ENCODE measurements at places on chromosomes 7 and 10. TPM values are rescaled to one million over a fixed set of nuclear protein-coding genes. Genes with fewer than 3 reads are reported as not detected.
A peak's percentile ranks its signal among the peaks of the same experiment; 100 is the strongest.

DNA sequence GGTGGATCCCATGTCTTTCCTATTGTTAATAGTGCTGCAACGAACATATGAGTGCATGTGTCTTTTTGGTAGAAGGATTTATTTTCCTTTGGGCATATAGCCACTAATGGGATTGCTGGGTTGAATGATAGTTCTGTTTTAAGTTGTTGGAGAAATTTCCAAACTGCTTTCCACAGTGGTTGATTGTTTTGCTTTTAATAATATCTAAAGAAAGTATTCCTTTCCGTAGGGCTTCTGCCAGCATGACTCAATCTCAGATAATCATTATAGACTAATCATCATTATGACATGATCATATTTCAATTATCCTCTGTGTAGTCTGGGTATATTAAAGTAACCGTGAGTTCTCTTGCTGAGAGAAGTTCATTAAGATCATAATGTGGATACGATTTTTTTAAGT is 110.2 kb upstream of the KMT2E start:
- DNase-seq: no peak

GRCh38 chr10:42929236-42929635 is 146.6 kb downstream of the BMS1 start:
- no peak for DNase-seq

GRCh38 chr10:119268428-119268827 is 61.1 kb downstream of the GRK5 start:
- no peak for DNase-seq

DNA sequence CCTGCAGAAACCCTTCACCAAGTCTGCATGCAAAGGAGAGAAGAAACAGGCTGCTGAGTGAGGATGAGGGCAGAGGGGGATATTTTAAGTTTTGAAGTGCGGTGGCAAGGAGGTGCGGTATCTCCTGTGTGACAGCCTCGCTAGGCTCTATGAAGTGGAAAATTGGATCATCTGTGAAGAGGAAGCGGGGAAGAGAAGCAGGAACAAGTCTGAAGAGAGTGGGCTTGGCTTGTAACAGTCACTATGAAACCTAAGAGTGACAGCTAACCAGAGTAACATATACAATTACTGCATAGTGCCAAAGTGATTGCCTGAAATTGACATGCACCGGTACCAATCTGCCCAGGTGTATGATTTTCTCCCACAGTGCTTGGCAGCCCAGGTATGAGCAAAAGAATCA is 287.5 kb upstream of the KLF14 start:
- DNase-seq: no peak

MBL2 gene
- polyA plus RNA-seq: not detected

DNA sequence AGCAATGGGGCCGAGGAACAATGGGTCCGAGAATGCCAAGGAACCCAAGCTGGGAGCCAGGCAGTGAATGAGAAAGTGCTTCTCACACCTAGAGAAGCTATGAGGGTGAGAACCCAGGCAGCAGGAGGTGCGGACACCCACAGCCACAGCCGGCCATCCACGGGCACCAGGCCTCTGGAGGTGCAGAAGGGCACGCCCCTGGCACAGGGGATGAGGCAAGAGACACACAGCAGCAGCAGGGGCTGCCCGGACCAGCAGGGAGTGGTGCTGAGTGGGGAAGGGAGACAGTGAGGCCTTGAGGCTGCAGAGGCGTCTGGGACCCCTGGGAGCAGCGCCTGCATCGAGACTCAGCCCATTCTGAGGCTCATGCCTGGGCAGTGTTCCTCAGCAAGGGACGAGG is 135.3 kb downstream of the MAD1L1 start:
- DNase-seq: no peak

GRCh38 chr7:130831817-130832481 is 97.9 kb upstream of the KLF14 start:
- DNase-seq: peak; percentile 30

DNA sequence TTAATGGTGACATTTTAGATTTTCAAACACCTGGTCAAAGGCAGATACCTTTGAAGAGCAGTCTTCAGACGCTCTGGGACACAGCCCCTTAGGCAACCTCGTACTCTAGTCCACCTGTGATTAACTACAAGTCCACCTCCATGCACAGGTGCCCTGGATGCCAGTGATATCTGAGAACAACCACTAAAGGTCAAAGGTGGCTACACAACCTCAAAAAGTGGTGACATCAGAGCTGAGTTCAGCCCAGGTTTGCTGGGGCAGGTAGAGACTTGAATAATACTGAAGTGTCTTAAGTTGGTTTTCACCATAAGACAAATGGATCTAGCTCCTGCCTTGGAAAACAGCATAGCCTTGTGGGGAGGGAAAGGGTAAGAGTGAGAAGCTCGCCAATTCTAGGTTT is 143.4 kb upstream of the ADO start:
- DNase-seq: no peak

DNA sequence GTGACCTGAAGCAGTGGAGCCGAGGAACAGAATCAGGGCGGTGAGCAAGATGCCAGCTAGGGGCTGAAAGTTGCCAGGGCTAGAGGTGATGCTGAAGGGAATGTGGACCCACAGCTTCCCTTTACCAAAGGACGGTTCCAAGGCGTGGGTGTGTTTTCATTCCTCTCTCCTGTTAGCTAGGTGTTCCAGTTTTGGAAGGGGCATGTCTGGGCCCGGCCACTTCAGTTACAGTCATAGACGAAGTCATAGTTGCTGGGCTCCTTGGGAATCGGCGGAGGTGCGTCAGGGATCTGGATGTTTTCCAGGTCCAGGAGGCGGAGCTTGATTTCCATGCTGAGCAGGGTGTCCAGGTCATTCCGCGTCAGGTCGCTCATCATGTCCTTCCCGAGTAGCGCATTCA is 131.0 kb upstream of the AOAH start:
- no peak for DNase-seq

TOMM7 gene
- polyA plus RNA-seq: 375 TPM

- DNase-seq: no peak
These were observed 56.0 kb downstream of the HIPK2 start for GRCh38 chr7:139721821-139722220.

GRCh38 chr10:125054669-125055268 is 105.6 kb downstream of the CTBP2 start:
- DNase-seq: no peak

DNA sequence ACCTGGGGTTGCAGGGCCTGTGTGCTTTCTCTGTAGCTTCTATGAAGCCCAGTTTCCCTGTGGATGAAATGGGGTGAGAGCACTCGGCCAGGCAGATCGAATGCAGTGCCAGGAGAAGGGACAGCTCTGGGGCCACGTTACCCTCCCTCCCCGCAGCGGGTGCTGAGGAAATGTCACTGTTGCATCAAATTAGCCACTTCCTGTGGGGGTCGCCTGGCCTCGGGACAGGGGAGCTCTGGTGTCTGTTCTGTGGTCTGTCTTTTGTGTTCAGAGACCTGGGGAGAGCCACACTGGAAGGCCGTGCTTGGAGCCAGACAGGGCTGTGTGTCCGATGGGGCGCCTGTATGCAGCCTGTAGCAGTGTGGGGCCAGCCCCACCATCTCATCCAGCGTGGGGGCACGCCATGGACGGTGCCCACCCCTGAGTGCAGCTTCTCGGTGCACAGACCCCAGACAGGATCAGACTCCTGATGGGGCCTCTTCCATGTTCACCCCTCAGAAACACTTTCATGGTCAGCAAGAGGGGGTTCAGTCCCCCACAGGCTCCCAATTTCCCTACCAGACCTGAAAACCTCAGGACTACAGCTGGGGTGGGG is 13.6 kb downstream of the TTYH3 start:
- DNase-seq: no peak

EBF3 gene
- 2.7 TPM for polyA plus RNA-seq

- DNase-seq: no peak
These were observed at the start of gene AEBP1 for GRCh38 chr7:44103923-44104859. TSS of gene AEBP1 (plus strand) at chr7:44104345. CDS start at chr7:44104666, 321 bp downstream.

- DNase-seq: no peak
These were observed 219.4 kb downstream of the SEMA3E start for GRCh38 chr7:83429493-83429892.

SLC13A1 gene
- 33.5 TPM for polyA plus RNA-seq

- DNase-seq: no peak
These were observed 76.1 kb downstream of the CDK14 start for GRCh38 chr7:90672210-90672609.

PHYH gene
- polyA plus RNA-seq: 26.4 TPM

ANK3 gene
- polyA plus RNA-seq: 172 TPM

ZP3 gene
- polyA plus RNA-seq: 3.3 TPM

MCM10 gene
- polyA plus RNA-seq: 17.1 TPM

- no peak for DNase-seq
These were observed 3.4 kb downstream of the PRXL2A start for GRCh38 chr10:80411681-80412220.

TEX47 gene
- not detected for polyA plus RNA-seq

C10orf90 gene
- polyA plus RNA-seq: 0.45 TPM

GRCh38 chr7:36343548-36343947 is 46.1 kb upstream of the ANLN start:
- no peak for DNase-seq

GRCh38 chr7:34275624-34276023 is 370.3 kb downstream of the BMPER start:
- no peak for DNase-seq

- DNase-seq: no peak
These were observed 15.2 kb upstream of the PARD3 start for GRCh38 chr10:34830217-34830822.

DNA sequence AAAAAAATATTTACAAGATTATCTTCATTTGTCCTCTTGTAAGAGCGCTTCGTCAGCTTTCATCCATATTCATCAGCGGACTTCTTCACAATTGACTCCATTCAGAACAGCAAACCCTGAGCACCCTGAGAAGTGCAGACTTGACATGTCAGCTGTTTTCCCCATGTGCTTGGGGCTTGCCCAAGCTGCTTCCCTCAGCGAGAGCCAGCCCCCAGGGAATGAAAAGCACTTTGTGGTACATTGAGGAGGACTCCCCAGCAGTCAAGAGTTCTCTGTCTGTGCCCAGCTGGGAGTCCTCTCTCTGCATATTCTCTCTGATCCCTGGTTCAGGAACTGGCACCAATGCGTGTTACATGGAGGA is 22.7 kb downstream of the HKDC1 start:
- no peak for DNase-seq

DNA sequence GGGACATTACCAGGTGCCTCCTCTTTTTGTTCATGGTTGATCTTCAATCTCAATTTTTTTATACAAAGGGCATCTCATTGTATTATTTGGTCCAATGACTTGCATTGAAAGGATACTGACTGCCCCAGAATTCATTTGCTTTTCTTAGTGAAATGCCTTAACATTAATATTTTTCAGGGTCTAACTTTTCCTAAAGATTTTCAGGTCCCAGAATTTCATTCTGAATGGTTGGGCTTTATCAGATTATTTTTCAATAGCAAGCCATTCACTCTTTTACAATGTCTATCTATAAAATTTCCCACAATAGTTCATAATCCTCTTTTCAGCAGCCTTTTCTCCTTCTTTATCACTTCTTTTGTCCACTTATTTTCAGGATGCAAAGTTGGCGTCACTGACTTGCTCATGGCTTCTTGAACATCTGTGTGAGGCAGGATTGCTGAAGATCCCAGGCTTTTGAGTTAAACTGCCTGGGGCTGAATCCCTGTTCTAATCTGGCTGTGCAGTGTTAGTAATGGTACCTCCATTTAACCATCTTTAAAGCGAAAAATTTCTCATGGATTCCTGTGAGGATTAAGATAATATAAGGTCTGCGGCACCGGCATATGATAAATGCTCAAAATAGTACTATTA is 131.7 kb upstream of the HDAC9 start:
- no peak for DNase-seq

GRCh38 chr10:63671317-63671937 is 150.2 kb downstream of the REEP3 start:
- DNase-seq: peak; percentile 55

DNA sequence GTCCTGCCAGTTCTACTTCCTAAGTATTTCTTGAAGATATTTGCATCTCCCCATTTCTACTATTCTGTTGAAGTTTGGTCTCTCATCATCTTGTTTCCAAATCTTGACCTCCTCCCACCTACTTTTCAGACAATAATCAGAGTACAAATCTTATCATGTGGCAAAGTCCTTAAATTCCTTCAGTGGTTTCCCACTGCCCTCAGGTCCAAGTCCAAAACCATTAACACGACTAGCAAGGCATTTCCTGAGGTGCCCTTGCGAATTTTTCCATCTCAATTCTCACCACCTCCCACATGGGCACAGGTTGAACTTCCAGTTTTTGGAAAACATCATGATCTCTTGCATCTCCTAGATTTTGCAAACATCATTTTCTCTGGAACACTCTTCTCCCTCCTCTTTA is 97.2 kb upstream of the CDK1 start:
- DNase-seq: no peak

- DNase-seq: no peak
These were observed 465.4 kb downstream of the ETV1 start for GRCh38 chr7:13524076-13524475.

DNA sequence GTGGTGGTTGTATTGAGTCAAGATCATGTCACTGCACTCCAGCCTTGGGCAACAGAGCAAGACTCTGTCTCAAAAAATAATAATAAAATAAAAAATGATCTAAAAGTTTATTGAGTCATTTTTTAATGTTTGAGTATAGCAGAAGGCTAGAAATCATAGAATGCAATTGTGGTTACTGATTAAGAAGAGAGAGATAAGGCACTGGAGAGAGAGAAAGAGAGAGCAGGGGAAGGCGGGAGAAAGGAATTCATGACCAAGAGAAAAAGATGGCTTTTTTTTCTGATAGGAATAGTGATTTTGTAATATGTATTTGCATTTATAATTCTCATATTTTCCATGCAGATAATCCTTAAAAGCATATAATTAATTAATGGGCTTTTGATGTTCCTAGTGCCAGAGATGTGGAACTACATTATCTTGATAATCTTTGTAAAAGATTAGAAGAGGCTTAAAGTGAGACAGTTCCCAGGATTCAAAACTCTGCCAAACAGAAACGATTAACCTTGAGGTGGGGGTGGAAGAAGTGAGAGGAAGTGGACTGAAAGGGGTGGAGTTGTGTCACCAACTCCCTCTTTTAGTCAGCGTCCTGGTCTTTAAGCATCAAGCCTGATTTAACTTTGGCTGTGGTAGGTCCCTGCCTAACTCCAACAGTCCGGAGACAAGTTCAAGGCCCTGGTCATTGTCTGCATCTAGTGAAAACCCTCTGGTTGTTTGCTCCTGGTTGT is 76.2 kb downstream of the CHN2 start:
- DNase-seq: no peak

CPA4 gene
- 0.55 TPM for polyA plus RNA-seq

DNA sequence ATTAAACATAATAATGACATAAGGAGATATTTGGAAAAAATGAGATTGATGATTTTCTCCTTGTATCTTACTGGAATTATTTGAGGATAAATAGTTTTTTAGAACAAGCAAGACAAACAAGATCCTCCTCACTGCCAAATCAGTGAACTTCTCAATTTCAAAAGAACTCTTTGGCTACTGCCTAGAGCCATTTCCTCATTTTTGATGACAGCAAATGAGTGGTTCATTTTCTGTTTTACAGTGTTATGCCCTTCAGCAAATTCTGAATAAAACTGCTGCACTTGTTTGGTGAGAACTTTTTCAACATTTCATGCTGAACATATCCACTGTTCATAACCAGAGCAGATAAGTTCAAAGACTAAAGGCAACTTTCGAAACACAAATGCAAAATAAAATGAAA is 42.5 kb upstream of the AHR start:
- no peak for DNase-seq

Measured in left kidney (tissue), 8 donors.